ENCODE measurements at places on chromosomes 2 and 18. TPM values are rescaled to one million over a fixed set of nuclear protein-coding genes. Genes with fewer than 3 reads are reported as not detected.

GALNT13 gene
- total RNA-seq, result 0.81 TPM

GRCh38 chr2:187002242-187002641, 153.3 kb upstream of the ZSWIM2 start:
- no peak for DNase-seq

LOXHD1 gene
- total RNA-seq, result 0.28 TPM

KYNU gene
- total RNA-seq, result 2.3 TPM

DNA sequence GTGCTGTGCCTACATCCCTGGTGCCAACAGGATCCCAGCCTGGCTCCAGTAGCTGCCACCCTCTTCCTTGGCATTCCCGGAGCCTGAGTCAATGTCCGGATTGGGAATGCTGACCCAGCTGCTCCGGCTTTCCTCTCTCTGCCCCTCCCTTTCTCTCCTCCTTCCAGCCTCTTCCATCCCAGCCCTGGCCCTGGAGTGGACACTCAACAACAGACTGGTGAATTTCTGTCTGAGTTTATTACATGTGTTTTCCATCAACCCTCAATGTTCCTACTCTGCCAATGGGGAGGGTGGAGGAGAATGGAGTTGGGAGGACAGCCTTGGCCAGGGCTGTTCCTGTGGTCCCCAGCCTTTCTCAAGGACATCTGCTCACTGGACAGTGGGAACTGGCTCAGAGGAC, 917 bp upstream of the PRKAG3 start:
- no peak for DNase-seq
